ENCODE measurements at places on chromosomes 5 and 9.

DNA sequence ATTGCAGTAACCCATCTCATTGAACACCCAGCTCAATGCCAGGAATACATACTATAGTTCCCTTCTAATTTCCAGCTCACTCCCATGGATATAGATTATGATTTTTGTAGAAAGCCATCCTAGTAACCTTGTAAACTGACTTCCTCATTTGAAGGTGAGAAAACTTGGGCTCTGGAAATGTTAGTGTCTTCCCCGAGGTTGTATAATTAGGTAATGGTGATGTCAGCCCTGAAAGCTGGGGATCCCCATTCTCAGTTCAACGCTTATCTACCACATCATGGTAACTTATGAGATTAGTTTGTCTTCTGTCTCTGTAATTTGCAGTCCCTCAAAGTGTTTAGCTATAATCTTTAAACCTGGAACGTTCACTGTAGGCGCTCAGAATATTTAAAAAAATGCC lies 34.6 kb upstream of the PTCH1 start:
- no peak for DNase-seq

- no peak for DNase-seq
These were observed 2.6 kb upstream of the GABRB2 start for GRCh38 chr5:161549106-161549505.

DNA sequence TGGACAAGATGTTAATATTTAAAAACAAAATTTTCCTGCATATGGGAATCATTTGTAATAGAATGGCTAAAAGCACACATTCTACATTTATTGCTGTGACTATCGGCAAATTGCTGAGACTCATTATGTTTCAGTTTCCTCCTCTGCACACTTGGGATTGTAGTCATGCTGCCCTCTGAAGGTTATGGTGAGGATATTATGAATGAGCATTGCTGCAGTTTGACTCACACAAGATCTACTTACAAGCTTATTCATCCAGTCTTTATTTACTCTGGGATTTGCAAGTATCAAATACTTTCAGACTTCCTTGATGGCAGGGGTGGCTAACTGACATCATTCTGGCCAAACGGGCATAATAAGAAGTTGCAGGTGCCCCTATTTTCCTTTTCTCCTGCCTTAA lies 9.5 kb upstream of the NFIL3 start:
- DNase-seq: peak; percentile 74

- DNase-seq: no peak
These were observed 331.2 kb upstream of the DAB2 start for GRCh38 chr5:39755986-39756385.

GRCh38 chr5:59358005-59358861 lies 535.3 kb downstream of the PDE4D start:
- DNase-seq: no peak

DNA sequence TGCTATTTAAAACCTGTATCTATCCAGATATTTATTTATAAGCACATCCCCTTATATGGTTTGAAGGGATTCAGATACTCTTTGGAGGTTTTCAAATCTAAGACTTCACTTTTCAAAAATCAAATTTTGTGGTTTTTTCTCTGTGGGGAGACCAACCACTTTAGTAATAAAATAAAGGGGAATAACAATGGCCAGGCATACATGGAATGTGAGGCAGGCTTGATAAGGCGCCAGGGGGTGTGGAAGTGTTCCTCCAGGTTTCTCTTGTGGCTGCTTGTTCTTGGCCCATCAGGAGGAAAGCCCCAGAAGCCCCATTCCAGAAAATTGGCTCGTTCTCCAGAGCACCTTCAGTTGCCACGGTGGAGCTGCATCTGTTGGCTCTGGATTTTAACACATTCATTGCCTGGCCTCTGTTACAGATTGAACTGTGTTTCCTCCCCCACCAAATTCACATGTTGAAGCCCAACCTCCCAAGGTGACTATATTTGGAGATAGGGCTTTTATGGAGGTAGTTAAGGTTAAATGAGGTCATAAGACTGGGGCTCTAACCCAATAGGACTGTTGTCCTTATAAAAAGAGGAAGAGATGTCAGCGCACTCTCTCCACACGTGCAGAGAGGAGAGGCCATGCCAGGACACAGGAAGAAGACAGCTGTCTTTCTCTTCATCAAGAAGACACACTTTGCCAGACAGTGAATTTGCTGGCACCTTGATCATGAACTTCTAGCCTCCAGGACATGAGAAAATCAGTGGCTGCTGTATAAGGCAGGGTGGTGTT lies 195.9 kb downstream of the TMEM38B start:
- DNase-seq: no peak

DNA sequence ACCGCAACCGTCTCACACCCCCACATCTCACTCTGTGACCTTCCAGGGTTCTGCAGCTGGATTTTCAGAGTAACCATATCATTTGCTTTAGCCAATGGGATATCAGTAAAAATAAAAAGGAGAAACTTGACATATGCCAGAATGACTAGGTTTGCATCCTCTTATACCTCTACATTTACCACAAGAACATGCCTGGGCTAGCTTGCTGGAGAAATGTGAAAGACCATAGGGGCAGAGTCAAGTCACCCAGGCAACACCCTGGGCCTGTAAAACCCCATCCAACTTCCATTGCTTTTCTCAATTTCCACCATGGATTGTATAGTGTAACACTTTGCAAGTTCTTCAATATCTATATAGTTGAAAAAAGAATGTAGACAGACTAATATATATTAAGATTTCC lies 731.1 kb downstream of the PTPRD start:
- no peak for DNase-seq

GRCh38 chr5:141135030-141135717 lies at the start of gene PCDHB5:
Gene PCDHB5, plus strand, starts transcription at chr5:141135206. Its CDS starts 229 bp downstream, at chr5:141135435.
- DNase-seq: no peak

DNA sequence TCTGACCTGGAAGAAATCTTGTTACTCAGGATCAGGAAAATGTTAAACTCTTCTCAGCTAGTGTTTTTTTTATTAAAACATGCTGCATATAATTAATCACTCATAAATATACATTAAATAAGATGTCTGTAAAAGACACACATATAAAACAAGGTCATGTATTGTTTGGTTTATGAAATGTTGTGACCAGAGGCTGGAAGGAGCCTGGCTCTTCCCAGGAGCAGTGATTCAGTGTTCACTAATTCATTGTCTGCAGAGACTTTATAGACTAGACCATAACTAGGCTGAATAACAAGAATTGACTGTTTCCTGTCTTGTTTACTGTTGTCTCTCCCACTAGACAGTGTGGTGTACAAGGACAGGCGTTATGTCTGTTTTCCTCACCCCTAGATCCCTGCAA lies 49.1 kb upstream of the ANKRD55 start:
- DNase-seq: no peak

DNA sequence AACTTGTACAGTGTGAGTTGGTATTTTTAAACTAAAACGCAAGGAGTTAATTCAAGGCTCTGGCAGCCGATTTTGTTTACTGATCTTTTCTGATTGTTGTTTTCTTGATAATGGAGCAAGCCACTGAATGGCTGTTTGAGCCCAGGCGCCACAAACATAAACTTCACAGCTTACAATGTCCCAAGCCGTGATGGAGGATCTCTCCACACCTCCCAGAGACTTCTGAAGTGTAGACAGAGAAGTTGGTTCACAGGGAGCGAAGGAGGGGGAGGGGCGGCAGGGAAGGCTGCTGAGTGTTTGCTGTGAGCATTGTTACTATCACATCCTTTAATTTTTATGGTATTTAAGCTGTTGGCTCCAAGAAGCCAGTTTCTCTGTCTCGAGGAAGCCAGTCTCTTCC lies 14.7 kb downstream of the ISL1 start:
- no peak for DNase-seq

GRCh38 chr5:125372694-125373631 lies 626.5 kb upstream of the ZNF608 start:
- no peak for DNase-seq

DNA sequence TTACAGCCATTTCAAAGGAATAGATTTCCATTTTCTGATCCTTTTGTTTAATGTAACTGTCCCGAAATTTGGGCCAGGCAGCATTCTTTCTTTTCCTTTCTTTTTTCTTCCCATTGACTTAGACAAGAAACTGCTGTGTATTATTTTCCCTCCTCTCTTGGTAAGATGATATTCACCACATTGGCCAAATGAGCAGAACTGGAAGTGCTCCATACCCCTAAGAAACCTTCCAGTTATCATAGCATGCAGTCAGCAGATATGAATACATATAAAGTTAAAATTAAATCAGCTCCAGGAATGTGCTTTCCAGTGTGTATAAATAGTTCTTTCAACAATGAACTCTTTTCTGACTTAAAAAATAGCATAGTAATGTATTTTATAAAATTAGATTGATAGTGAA lies 168.5 kb upstream of the GAS1 start:
- DNase-seq: no peak

DNA sequence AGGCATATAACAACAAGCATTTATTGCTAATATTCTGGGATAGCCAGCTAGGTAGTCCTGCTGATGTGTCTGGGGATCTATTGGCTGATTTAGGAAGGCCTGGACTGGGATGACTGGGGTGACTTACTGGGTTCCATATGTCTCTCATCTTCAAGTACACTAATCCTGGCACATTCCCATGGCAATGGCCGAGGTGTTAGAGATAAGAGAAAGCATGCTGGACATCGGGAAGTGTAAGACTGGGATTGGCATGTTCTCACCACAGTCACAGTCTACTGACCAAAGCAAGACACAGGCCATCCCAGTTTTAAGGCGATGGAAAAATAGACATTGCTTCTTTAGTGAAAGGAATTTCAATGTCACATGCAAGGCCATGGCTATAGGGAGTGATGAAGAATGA lies 29.7 kb downstream of the F2R start:
- no peak for DNase-seq

DNA sequence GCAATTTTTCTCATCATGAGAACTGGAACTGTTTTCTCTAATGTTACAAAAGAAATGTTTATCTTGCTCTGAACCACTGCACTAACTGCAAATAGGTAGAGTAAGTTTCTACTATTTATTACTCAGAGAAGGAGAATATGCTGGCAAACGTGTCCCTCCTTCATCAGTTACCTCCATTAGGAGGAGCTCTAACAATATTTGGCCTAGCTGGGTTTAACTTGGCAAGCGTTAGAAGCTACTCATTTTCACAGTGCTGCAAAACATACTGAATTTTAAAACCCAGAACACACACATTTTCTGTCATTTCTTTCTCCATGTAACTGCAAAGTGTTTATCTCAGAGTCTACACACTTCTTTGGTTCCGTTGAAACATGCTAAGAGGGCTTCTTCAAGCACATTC lies 101.0 kb upstream of the GABRG2 start:
- no peak for DNase-seq
